ENCODE measurements at places on chromosomes 12 and 14. TPM values are rescaled to one million over a fixed set of nuclear protein-coding genes. Genes with fewer than 3 reads are reported as not detected.
A peak's percentile ranks its signal among the peaks of the same experiment; 100 is the strongest.

GRCh38 chr14:62126879-62127478 is 364.8 kb downstream of the SNAPC1 start:
- peak; percentile 72 for DNase-seq

DNA sequence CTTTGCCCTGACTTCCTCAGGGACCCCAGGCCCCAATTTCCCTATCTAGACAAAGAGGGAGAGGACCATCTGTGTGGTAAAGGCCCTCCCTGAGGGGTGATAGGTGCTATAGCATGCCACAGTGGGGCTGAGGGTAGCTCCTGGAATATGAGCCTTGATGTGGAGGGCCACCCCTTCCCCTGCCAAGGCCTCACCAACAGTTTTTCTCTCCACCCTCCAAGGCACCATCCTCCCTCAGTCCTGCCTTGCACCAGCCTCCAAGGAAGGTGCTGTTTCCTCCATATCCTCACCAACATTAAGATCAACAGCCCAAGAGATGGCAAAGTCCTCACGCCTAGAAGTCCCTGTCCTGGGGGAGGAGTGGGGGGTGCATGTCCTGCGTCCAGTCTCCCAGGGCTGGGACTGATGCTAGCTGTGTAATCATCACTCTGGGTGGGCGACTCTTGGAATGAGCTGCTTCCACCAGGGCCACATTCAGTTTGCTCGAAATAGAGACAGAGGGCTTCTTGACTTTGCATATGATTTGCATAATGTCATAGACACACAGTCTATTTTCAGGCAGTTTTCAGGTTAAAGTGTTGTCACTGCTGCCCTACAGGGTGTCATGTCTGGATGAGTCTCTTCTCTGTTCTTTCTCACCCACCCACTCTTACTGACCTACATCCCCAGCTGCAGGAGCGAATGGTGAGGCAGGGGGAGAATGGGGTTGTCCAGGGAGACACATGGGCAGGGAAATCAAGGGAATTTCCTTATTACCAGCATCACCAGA is 17.4 kb downstream of the ACVRL1 start:
- DNase-seq = no peak

GRCh38 chr12:93571365-93571924 is 1.0 kb upstream of the SOCS2 start:
- peak; percentile 57 for DNase-seq

DNA sequence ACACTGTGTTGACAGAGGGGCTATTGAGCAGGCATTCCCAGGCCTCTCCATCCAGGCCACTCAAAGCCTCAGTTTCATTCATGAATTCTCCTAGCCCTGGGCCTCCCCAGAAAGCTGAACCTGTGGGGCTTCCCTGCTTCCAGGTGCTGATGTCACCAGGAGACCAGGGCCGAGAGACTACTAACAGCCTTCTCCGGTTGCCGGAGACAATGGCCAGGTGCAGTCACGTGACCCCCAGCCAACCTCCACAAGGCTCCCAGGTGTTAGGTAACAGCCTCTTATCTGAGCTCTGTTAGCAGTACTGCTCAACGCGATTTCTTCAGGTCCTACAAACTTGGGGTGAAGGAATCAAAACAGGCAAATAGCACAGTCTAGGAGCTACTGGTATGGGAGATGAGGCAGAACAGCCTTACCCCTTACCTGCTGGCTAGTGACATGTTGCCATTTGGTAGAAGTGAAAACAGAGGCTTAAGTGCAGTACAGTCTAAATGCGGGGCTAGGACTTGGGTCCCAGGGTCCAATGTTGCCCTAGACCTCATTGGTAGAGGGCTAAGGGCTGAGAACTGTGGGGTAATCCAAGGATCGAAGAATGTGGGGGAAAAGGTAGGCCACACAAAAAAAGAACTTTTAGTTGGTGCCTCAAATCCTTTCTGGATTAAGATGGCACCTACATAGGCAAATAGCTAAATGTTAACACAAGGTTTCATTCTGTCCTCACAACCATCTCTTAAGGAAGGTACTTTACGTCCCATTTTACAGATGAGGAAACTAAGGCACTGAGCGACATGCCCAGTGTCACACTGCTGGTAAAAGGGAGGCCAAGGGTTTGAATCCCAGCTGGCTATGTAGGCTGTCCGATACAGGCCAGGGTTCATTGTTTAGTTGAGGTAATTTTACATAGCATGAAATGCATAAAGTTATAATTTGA is 3.8 kb downstream of the CCDC88C start:
- no peak for DNase-seq

DNA sequence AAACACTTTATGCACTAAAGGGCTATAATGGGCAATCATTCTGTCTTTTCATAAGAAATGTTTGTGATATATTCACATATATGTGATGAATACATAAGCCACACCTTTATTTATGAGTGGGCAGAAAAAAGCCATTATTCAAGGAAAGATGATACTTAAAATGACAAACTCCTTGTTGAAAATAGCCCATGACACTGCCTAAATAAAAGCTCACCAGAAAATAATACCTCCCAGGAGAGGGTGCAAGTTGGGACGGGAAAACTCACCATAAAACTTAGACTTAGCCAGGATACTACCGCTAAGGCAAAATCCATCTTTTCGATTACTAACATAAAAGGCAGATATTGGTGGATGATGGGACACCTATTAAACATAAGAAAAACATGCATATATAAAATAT is 35.8 kb upstream of the BBS10 start:
- DNase-seq = no peak

DNA sequence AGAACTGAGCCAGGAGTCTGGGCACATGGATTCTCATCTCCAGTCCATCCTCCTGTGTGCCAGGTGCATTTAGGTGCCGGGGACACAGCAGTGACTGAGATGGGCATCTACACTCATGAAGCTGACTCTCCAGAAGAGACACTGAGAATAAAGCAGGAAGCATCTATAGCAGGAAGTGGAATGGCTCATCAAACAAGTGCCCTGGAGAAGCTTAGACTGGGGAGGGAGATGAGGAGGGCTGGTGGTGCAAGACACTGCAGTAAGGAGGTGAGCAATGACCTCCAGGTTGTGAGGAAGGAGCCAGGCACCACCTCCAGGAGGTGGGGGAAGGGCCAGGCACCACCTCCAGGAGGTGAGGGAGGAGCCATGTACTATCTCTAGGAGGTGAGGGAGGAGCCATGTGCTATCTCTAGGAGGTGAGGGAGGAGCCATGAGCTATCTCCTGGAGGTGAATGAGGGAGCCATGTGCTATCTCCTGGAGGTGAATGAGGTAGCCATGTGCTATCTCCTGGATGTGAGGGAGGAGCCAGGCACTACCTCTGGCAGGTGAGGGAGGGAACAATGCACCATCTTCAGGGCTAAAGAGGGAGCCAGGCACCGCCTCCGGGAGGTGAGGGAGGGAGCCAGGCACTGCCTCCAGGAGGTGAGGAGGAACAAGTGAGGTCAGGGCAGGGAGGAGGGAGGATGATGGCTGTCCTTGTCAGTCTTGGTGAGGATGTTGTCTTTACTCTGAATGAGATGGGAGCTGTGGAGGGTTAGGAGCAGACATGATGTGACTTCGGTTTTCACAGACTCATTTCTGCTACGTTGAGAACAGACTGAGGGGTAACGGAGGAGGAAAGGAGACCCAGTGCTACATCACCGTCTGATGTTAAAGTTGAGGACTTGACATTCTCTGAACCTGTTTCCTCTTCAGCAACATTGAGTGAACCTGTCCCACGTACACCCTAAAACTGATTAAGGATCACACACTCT is 961.9 kb upstream of the TMEM132C start:
- DNase-seq = no peak

GRCh38 chr12:121232163-121232562 is 22.2 kb downstream of the P2RX4 start:
- DNase-seq = no peak

GRCh38 chr12:97716356-97716755 is 253.8 kb downstream of the RMST start:
- peak; percentile 22 for DNase-seq

GRCh38 chr12:87848248-87848868 is 180.8 kb downstream of the C12orf50 start:
- DNase-seq = peak; percentile 68

DNA sequence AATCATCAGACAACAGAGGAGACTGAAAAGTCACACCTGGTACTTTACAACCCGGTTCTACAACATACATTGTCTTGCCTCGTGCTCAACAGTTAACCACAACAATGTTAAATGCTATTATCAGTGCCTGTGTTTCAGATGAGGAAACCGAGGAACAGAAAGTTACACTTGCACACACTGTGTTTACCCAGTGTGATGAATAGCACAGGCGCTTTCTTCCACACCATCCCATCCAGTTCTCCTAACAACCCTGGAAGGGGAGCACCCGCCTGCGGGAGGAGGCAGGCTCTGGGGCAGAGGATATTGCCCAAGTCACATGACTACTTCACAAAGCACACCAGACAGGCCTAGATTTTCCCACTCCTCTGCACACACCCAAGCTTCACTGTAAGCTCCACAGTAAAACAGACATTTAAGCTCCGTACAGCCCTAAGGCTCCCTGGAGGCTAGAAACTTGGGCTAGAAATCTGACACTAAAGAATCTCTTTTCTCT is 21.8 kb downstream of the NCKAP5L start:
- no peak for DNase-seq

DNA sequence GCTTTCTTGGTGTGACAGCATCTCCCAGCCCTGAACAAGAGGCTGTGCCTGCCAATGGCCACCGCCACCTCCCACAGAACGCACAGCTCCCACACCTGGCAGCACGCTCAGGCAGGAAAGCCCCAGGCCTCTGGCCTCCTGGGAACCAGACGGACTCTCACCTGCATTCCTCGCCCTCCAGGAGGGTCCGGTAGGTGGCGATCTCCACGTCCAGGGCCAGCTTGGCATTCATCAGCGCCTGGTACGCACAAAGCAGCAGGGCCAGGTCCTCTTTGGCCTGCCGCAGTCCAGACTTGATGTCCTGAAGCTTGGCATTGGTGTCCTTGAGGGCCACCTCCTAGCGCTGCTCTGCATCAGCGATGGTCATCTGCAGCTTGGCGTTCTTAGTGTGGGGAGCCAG is 12.1 kb upstream of the KRT77 start:
- no peak for DNase-seq

DNA sequence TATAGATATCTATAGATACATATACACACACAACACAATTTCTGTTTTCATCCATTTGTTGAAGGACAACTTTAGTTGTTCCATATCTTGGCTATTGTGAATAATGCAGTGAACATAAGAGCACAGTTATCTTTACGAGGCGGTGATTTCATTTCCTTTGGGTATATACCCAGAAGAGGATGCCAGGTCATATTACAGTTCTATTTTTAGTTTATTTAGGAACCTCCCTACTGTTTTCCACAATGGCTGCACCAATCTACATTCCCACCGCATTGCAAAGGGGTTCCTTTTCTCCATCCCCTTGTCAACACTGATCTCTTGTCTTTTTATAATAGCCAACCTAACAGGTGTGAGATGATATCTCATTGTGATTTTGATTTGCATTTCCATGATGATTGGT is 143.4 kb upstream of the ARHGAP5 start:
- DNase-seq = peak; percentile 59

DNA sequence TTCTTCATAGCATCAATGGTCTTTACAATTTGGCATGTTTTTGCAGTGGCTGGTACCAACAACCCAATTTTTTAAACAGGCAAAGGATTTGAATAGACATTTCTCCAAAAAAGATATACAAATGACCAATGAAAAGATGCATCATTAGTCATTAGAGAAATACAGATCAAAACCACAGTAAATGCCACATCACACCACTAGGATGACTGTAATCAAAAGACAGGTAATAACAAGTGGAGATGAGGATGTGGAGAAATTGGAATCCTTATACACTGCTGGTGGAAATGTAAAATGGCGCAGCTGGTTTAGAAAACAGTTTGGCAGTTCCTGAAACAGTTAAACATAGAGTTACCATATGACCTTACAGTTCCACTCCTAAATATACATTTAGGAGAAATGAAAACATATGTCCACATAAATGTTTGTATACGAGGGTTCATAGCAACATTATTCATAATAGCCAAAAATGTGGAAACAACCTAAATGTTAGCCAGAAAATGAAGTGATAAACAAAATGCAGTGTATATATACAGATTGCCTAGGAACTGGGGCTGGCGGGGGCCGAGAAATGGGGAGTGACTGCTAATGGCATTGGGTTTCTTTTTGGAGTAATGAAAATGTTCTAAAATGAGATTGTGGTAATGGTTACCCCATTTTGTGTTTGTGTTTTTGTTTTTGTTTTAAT is 55.2 kb downstream of the TGFB3 start:
- DNase-seq = no peak

DNA sequence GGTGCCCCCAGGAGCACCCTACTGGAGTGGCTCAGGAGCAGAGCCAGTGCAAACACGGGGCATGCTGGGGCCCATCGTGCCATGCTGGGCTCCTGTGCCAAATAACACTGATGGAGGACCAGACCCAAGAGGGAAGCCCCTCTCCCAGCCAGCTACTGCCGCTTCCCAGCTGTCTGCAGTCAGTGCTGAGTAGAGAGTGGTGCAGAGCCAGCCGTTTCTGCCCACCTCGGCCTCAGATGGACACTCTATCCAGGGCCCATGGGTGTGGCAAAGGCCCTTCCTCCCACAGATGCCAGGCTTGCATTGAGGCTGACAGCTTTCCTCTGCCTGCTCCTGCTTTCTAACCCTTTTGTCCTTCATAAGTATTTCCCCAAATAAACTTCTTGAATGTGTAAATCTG is 13.2 kb downstream of the CLBA1 start:
- DNase-seq = no peak

DNA sequence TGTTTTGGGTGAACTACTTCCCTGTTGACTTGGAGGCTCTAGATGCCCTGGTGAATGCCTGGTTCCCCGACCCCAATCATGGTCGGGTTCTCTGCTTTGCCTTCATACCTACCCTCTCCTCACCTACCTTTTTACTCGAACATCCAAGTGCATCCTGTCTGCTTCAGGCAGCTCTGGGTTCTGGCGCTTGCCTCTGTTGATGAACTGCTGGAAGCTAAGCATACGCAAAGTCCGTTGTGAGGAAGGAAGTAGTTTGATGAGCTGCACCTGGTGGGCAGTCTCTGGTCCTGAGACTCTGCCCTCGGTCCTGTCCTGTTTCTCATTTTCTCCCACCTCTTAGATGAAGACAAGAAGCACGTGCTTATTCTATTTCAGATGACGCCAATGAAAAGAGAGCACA is 13.6 kb downstream of the KCNH3 start:
- DNase-seq = no peak

DNA sequence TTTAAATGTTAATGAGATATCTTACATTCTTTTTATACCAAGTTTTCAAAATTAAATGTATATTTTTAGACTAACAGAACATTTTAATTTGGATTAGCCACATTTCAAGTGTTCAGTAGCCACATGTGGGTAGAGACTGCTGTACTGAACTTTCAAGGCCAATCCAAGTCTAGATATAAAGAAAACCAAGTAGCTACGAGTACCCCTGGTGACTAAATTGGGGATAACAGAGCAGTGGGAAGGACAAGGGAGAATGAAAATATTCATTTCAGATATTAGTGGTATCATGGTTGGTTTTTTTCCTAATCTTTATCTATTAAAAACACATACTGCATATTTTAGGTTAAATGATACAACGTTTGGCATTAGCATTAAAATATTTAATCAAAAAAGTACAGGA is 69.4 kb upstream of the RHOJ start:
- DNase-seq = peak; percentile 79

LMNTD1 gene
- not detected for total RNA-seq

RNU4-1 gene
- total RNA-seq = 1,293 TPM

SYCP3 gene
- 0.26 TPM for total RNA-seq

IGFBP6 gene
- total RNA-seq = 7.3 TPM

TPI1 gene
- total RNA-seq = 1,240 TPM

FGF6 gene
- total RNA-seq = not detected

PAX9 gene
- 23.4 TPM for total RNA-seq

REP15 gene
- total RNA-seq = 1.1 TPM
